Activated CD4-positive, CD25-positive, alpha-beta regulatory T cell treated with anti-CD3 and anti-CD28 coated beads, Interleukin-2, amount 50 U/mL, for 72 hours (primary cell): ENCODE measurements at places on chromosomes 11 and 22.

DNA sequence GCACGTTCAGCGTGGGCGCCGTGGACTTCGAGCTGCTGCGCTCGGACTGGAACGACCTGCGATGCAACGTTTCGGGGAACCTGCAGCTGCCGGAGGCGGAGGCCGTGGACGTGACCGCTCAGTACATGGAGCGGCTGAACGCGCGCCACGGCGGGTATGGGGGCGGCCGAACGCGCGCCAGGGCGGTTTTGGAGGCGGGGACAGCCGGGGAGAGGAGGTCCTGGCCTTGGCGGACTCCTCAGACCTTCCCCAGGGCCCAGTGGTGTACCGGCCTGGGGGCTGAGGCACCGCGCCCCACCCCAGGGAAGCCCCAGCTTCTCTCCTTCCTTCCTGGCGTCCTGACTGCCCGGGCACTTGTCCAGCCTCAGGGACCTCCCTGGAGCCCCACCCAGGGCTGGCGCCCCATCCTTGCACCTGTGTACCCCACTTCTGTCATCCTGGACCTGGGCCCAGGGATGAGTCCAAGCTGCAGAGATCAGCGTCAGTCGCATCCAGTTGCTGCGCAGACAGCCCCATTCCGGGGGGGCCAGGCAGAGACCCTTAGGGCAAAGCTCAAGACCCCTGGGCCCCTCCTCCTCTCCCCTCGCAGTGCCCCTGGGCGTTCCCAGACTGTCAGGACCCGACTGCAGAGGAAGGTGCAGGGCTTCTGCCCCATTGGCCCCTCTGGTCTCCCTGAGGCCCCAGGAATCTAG lies 8.0 kb downstream of the B4GALNT4 start:
- no peak for DNase-seq

- DNase-seq: no peak
Measured at GRCh38 chr11:80204021-80204420, 763.2 kb upstream of the TENM4 start.

GRCh38 chr22:48444320-48445112 lies 1383.2 kb downstream of the BRD1 start:
- no peak for DNase-seq

GRCh38 chr11:29008481-29008880 lies 900.3 kb downstream of the METTL15 start:
- no peak for DNase-seq

DNA sequence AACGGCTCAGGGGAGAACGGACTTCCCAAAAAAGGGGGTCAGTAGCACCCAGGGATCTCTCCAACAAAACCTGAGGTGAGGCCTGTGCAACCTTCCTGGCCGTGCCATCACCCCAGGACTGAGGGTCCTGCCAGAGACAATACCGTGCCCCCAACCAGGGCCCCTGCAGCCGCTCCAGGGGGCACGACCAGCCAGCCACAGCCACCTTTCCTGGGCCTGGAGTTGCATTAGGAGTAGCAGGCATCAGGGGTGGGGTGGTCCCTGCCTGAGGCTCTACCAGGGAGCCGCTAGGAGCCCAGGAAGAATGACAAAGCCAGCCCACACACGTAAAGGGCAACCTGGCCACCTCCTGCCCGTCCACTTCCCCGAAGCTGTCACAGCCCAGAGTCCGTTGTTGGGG lies 137.8 kb downstream of the BRD1 start:
- DNase-seq: no peak
